ENCODE measurements at places on chromosomes 6 and 20.

DNA sequence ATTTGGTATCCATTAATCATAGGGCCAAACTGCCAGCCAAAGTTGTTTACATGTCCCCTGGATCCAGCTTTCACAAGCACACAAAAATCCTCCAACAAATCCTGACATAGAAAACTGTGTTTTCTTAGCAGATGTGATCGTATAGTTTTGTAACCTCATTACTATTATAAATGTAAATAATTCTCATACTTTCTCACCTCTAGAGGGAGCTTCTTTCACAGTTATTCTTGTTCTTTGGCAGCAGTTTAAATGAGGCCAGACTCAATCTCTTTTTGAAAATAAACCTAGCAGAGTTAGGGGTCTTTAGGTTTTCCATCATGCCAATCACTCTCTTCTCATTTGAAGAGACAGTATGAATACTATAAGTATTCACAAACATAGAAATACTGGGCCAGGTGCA is 17.0 kb upstream of the ZNF318 start:
- DNase-seq, result no peak

DNA sequence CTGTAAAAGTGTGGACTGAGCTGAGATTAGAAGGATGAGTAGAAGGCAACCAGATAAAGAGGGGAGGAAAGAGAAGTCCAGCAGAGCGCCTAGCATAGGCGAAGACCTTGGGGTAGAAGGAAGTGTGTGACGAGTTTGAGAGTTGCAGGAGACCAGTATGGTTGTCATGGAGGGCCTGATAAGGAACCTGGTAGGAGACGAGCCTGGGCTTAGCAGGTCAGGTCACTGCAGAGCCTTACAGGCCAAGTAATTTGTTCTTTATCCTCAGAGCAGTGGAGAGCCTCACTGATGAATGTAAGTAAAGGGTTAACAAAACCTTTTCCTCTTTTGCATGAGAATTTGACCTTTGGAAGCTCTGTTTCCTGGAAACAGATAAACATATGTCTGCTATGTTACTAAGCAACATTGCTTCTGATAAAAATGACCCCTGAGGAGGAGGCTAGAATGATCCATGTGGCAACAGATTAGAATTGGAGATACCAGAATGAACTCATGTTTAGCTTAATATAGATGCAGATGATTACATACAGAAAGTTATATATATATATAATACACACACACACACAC is 2.9 kb upstream of the TMEM74B start:
- no peak for DNase-seq

- DNase-seq, result no peak
Observed at GRCh38 chr20:36924167-36925045, 27.1 kb downstream of the SAMHD1 start.

- no peak for DNase-seq
Observed at GRCh38 chr6:86217906-86218305, 575.2 kb upstream of the SYNCRIP start.

- DNase-seq, result no peak
Observed at GRCh38 chr6:132466952-132467351, 46.0 kb downstream of the STX7 start.

- DNase-seq, result no peak
Observed at GRCh38 chr6:45630801-45631200, 253.1 kb upstream of the SUPT3H start.

- no peak for DNase-seq
Observed at GRCh38 chr20:24764794-24765202, 184.3 kb upstream of the CST7 start.

DNA sequence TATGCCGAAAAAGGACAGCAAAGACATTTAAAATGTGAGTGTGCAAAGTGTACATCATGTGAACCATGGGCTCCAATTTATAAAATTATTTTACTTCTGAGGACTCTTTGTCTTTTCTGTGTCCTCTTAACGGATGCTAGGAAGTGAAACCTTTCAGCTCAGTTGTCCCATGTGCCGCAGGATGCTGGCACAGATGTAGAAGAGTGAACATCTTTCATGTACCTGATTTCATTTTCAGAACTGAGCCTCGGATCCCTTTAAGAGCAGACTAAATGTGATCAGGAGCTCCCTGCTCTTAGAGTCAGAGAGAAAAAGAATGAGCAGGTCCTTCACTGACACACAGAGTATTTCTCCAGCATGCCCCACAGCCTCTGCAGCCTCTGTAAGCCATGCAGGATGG is 27.6 kb upstream of the FUCA2 start:
- no peak for DNase-seq

DNA sequence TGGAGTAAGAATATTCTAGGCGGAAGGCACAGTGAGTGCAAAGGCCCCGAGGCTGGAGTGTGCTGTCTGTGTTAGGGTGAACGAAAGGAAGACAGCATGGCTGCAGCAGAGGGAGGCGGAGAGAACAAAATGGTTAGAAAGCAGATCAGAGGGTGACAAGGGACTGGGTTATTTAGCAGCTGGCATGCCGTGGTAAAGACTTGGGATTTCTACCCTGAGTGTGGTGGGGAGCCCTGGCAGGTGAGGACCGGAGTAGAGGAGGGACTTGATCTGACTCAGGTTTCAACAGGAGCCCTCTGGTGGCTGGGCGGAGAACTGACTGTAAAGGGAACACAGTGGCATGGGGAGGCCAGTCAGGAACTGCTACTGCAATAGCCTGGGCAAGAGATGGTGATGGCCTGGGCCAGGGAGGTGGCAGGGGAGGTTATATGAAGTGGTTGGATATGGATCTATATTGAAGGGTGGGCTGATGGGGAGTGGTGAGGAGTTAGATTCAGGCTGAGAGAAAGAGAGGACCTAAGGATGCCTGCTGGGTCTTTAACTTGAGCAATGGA is 38.0 kb downstream of the PIM1 start:
- DNase-seq, result peak; percentile 84

GRCh38 chr6:15166121-15166520 is 79.7 kb upstream of the JARID2 start:
- DNase-seq, result no peak

- no peak for DNase-seq
Observed at GRCh38 chr20:44407402-44408184, 52.1 kb downstream of the HNF4A start.

- no peak for DNase-seq
Observed at GRCh38 chr20:44355498-44356352, at the start of gene HNF4A. TSS of gene HNF4A (plus strand) at chr20:44355699. CDS start at chr20:44355805, 106 bp downstream.

GRCh38 chr6:149332602-149333265 is 15.2 kb downstream of the TAB2 start:
- no peak for DNase-seq

GRCh38 chr20:63574156-63574828 is at the start of gene HELZ2:
TSS of gene HELZ2 (minus strand) at chr20:63574239. CDS start at chr20:63572385, 1,854 bp downstream.
- DNase-seq, result no peak

- no peak for DNase-seq
Observed at GRCh38 chr20:53786071-53786444, 192.4 kb upstream of the ZNF217 start.

GRCh38 chr20:52461582-52461981 is 270.0 kb upstream of the ZFP64 start:
- no peak for DNase-seq

GRCh38 chr6:131756039-131756438 is 45.2 kb upstream of the CTAGE9 start:
- no peak for DNase-seq
